ENCODE measurements at places on chromosomes 7 and 10. TPM values are rescaled to one million over a fixed set of nuclear protein-coding genes. Genes with fewer than 3 reads are reported as not detected.

- no peak for DNase-seq
These were observed 51.5 kb downstream of the VAX1 start for GRCh38 chr10:117086546-117086945.

- no peak for DNase-seq
These were observed 4.5 kb upstream of the DGKI start for GRCh38 chr7:137850972-137851945.

GRCh38 chr10:125000366-125001312 lies 58.7 kb downstream of the ZRANB1 start:
- DNase-seq: no peak

DNA sequence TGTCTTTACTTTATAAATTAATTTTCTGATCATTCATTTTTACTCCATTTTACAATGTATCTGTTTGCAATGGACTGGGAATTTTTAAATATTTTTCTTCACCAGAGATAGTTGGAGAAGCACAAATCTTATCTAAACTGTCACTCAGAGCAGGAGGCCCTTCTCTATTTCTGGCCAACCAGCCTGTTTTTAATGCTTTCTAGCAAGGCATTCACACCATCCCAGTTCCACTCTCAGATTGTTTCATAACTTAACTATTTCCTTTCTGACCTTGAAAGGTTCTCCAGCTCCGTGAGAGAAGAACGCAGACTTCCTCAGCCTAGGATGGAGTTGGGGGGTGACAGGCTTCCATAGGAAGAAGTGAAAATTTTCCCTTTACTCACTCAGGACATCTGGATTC lies 155.8 kb downstream of the SKIDA1 start:
- no peak for DNase-seq

The CTNNA3 gene
- not detected for total RNA-seq

DNA sequence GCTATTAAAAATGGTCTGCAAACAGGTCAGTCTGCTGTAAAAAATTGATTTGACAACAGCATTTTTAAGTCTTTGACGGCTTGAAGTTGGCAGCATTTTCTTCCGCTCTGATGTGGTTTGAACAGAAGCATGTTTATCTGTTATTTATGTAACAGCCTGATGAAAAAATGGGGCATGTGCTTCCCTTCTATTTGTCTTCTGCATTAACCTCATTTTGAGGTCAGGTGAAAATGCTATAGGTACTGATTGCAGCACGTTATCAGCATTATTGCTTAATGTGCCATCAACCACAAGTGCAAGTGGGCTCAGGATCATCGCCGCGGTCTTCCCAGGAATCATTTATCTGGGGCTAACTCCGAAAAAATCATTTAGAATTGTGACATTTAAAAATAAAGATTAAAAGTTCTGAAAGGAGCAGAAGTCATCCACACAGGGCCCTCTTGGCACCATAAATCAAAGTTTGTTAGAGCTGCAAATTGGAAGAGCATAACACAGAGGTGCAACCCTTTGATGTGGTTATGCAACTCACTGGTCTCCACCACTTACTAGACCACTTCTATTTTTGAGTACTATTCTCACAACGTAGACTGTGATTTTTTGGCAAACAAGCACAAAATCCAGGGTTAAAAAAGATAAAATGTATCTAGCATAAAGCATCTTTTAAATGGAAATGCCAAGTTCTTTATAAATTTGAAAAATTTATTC lies 307.7 kb downstream of the MDFIC start:
- DNase-seq: no peak

DNA sequence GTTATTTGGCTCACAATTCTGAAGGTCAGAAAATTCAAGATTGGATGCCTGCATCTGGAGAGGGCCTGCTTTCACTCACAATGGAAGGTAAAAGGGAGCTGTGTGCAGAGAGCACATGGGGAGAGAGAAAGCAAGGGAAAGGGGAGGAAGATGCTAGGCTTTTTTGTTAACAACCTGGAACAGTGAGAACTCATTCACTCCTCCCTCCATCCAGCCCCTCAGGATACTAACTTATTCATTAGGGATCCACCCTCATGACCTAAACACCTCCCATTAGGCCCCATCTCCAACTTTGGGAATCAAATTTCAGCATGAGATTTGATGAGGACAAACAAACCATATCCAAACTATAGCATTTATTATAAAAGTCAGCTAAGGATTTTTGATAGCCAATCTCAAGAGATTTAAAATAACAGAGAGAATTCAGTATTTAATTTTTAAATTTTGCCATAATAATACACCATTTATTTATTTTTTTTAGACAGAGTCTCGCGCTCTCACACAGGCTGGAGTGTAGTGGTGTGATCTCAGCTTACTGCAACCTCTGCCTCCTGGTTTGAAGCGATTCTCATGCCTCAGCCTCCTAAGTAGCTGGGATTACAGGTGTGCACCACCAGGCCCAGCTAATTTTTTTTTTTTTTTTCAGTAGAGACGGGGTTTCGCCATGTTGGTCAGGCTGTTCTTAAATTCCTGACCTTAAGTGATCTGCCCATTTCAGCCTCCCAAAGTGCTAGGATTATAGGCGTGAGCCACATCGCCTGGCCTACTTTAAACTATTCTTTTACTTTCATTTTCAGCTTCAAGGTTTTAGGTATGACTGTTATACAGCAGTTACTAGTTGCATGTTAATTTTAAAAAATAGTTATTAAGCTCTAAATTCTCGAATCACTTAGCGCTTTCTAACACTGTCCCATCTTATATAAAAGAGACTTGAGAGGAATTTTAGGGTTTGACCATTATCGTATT lies 20.3 kb upstream of the ETV1 start:
- no peak for DNase-seq

DNA sequence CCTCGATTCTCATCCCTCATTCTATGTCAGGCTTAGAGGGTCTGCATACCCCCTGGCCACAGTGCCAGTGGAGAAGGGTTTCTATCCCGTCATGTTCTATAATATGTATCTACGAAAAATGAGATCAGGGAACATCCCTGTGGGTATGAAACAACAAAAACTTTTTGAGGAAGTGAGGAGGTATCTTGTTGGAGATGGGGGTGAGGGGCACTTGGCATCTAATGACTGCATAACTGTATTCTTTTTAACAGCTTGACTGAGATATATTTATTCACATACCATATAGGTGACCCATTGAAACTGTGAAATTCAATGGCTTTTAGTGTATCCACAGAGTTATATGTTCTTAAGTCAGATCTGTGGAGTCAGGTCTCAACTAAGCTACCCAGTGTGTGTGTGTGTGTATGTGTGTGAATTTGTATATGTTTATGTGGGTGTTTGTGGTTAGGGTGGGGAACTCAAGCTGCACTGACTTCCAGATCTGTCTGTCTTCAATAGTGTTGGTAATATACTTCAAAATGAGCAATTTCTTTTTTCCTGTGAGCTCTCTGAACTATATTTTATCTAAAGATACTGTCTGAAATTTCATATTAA lies 528.9 kb downstream of the CNTNAP2 start:
- DNase-seq: no peak

DNA sequence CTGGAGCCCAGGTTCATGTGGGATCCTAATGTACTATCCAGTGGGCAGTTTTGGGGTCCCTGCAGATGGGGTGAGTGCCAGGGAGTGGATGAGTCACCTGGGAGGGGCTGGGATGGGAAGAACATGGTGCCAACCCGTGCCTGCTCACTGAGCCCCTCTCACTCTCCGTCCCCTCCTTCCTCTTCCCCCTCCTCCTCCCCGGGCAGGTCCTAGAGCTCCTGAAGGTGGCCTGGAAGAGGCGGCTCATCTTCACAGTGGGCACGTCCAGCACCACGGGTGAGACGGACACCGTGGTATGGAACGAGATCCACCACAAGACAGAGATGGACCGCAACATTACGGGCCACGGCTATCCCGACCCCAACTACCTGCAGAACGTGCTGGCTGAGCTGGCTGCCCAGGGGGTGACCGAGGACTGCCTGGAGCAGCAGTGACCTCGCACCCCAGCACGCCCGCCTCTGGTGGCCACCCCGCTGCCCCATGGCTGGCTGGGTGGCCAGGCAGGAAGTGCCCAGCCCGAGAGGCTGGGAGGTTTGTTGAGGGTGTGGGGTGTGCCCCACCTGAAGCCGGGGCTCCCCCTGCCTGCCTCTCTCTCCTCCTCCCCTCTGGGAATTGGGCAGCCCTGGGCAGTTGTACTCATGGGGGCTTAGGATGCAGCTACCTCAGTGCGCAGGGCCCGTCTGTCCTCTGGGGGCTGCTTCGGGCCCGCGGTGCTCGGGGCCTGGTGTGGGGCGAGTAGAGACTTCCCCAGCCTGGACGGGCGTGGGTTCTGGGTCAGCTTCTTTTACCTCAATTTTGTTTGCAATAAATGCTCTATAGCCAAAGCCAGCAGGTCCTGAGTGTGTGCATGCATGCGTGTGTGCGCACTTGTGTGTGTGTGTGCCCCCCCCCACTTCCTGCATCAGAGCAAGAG lies 4.9 kb upstream of the UPK3B start:
- no peak for DNase-seq

DNA sequence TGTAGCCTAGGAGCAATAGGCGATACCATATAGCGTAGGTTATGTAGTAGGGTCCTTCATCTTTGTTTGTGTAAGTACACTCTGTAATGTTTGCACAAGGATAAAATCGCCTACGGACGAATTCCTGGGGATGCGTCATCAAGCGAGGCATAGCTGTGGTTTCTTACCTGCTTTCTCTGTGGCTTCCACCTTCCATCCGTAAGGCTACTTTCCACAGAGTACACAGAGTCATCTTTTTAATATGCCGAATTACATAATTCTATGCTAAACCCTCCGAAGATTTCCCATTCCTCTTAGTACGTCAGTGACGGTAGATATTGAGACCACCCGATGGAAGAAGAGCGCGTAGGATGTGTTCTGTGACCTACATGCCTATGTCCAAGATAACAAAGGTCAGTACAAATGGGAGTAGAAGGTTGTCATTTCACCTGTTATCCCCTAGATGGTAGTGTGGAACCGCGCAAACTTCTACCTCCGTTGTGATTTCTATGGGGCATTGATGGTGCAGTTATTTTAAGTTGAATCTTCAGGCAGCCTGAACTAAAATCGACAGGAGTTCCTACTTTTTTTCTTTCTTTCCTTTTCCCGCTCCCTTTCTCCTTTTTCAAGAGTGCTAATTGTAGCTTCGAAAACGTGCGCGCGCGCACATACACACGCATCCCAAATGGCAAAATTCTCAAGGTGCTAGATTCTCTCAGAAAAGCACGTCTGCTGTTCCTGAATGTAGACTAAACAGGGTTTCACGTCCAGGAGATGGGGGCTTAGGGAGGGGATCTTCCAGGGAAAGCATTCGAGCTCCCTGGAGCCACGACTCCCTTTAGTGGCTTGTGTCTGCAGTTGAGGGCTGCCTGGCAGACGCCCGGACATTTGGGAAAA lies 111.7 kb upstream of the MBL2 start:
- peak; percentile 25 for DNase-seq

The TMEM26 gene
- 2.9 TPM for total RNA-seq

GRCh38 chr10:75647675-75648074 lies 216.3 kb downstream of the LRMDA start:
- no peak for DNase-seq
